ENCODE measurements at places on chromosomes 4 and X. TPM values are rescaled to one million over a fixed set of nuclear protein-coding genes. Genes with fewer than 3 reads are reported as not detected.

The CCDC149 gene
- 15.4 TPM for total RNA-seq

The FOXR2 gene
- not detected for total RNA-seq

- no peak overlapping the region for H3K4me3 ChIP-seq
- H3K36me3 ChIP-seq, result peaks cover 1% of the 10 kb centered on the region
- H3K4me1 ChIP-seq, result peaks cover 31% of the 10 kb centered on the region
- H3K27ac ChIP-seq, result no peak overlapping the region
Measured at GRCh38 chr4:2591189-2591588, 54.7 kb downstream of the FAM193A start.

GRCh38 chr4:186924723-186925122 lies 201.1 kb upstream of the FAT1 start:
- DNase-seq, result no peak
- no peak overlapping the region for H3K27ac ChIP-seq
- peaks cover 16% of the 10 kb centered on the region for H3K4me1 ChIP-seq
- H3K27me3 ChIP-seq, result no peaks in the 10 kb centered on the region
- no peak overlapping the region for H3K4me3 ChIP-seq
- H3K36me3 ChIP-seq, result no peaks in the 10 kb centered on the region

DNA sequence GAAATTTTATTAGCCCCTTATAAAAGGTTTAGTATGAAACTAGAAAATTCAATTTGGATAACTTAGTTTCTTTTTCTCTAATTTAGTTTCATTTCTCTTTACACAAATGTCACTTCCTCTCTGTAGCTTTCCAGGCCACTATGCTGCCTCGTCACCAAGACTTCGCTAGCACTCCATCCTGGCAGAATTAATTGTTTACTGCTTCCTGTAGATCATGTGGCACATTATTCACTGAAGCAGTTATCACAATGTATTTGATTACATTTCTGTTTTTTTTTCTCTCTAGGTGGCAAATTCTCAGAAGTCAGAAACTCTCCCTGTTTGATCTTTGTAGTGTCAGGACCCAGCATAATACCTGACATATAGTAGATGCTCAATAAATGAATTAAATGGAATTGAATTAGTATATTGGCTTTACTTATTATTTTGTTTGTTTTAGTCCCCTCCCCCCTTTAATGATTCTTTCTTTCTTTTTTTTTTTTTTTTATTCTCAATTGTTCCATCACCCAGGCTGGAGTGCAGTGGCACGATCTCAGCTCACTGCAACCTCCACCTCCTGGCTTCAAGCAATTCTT lies 9.3 kb upstream of the SAT1 start:
- H3K27me3 ChIP-seq, result no peaks in the 10 kb centered on the region
- H3K27ac ChIP-seq, result no peak overlapping the region
- peaks cover 7% of the 10 kb centered on the region for H3K36me3 ChIP-seq
- DNase-seq, result no peak
- H3K4me3 ChIP-seq, result no peak overlapping the region

DNA sequence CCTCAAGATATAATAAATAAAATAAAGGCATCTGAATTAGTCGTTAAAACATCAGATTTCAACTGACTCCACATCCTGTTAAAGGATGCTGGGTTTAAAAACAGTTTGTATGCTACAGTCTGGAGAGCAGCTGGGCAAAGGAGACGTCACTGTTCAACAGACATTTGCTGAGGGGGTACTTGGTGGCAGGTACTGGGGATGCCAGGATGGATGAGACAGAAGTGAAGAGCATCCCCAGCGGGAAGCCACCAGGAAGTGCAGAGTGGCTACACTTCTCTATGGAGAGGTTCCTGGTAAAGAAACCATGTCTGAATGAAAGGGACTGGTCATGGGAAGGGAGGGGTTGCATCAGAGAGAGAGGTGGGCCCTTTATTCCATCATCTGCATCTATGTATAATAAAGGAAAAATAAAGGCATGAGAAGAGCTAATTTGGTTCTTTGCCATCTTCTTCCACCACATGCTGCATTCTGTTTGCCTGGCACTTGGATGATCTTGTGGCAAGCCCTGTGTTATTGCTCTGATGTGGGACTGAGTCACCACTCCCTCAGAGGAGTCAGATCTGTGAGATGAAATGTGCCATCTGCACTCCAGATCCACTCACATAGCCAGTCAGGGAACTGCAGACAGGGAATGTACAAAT lies 145.0 kb downstream of the SOWAHB start:
- no peaks in the 10 kb centered on the region for H3K27me3 ChIP-seq
- H3K4me3 ChIP-seq, result no peak overlapping the region
- H3K36me3 ChIP-seq, result peaks cover 28% of the 10 kb centered on the region
- peak overlapping the region; percentile 59 for H3K27ac ChIP-seq

The COX7B gene
- total RNA-seq, result 344 TPM

The MAGEC3 gene
- total RNA-seq, result not detected

DNA sequence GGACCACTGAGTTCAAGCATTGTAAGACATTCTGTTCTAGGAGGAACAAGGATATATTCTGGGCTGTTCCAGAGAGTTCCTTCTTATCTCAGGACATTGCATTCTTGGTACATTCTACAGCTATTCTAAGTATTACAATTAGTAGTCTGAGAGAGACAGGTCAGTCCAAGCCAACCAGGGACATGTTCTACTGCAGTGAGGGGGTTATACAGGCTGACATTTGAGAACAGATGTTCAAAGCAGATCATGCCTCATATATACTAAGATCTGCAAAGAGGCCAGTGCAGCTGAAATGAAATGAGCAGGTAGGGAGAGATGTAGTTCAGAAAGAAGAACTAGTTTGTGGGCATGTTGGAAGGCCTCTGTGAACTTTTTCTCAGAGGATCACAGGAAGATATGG lies 142.0 kb downstream of the CENPC start:
- no peaks in the 10 kb centered on the region for H3K36me3 ChIP-seq
- H3K27me3 ChIP-seq, result no peaks in the 10 kb centered on the region
- H3K4me3 ChIP-seq, result no peak overlapping the region

The PNMA6A gene
- not detected for total RNA-seq

- no peaks in the 10 kb centered on the region for H3K4me1 ChIP-seq
- H3K4me3 ChIP-seq, result no peak overlapping the region
- H3K36me3 ChIP-seq, result no peaks in the 10 kb centered on the region
- peaks cover 32% of the 10 kb centered on the region for H3K27me3 ChIP-seq
- no peak for DNase-seq
- H3K27ac ChIP-seq, result no peak overlapping the region
Measured at GRCh38 chrX:71191248-71191647, 31.8 kb upstream of the GJB1 start.

The PRR27 gene
- not detected for total RNA-seq

The STOX2 gene
- total RNA-seq, result 1.1 TPM

- no peak for DNase-seq
- H3K4me1 ChIP-seq, result no peaks in the 10 kb centered on the region
- H3K36me3 ChIP-seq, result no peaks in the 10 kb centered on the region
- no peaks in the 10 kb centered on the region for H3K27me3 ChIP-seq
Measured at GRCh38 chrX:6159468-6159867, 69.2 kb downstream of the NLGN4X start.

DNA sequence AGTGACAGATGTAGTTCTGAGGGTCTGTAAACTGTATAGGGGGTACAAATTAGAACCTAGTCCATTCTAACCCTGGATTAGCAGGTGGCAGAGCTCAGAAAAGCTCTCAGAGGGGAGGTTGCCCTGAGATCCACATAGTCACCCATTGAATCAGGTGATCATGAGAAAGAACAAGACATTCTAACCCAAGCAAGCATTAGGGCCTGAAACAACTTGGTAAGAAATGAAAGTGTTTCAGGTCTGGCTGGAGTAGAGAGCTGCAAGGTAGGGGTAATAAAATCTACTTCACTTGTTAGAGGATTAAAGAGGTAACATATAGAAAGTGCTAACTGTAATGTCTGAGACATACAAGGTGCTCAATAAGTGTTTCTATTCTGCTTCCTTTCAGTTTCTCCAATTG lies 8.8 kb upstream of the BMP2K start:
- peaks cover 12% of the 10 kb centered on the region for H3K4me1 ChIP-seq
- H3K27me3 ChIP-seq, result no peaks in the 10 kb centered on the region
- no peak overlapping the region for H3K27ac ChIP-seq
- no peak overlapping the region for H3K4me3 ChIP-seq
- no peak for DNase-seq

DNA sequence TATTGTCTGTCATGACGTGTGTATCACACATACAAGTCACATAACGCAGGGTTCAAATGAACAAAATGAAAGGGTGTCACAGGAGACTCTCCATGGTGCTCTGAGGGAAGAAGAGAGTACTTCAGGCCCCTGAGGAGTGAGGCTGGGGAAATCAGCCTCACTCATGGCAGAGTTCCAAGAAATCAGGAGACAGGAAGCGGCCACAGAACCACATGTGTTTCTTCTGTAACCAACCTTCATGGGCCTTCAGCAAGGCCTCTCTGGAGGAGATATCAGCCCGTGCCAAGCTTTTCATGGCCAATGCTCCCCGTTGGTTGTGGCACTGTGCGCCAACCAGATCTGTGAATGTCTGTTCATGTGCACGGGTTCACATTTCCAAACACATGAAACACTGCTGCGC lies 76.0 kb downstream of the NAT8L start:
- H3K4me1 ChIP-seq, result no peaks in the 10 kb centered on the region
- H3K27ac ChIP-seq, result no peak overlapping the region
- no peaks in the 10 kb centered on the region for H3K27me3 ChIP-seq
- H3K36me3 ChIP-seq, result peaks cover 5% of the 10 kb centered on the region
- no peak overlapping the region for H3K4me3 ChIP-seq
- DNase-seq, result peak; percentile 21

The PITX2 gene
- total RNA-seq, result 0.77 TPM

- no peaks in the 10 kb centered on the region for H3K36me3 ChIP-seq
- no peaks in the 10 kb centered on the region for H3K4me1 ChIP-seq
- DNase-seq, result no peak
- H3K27ac ChIP-seq, result no peak overlapping the region
Measured at GRCh38 chr4:161540265-161540664, 623.5 kb downstream of the FSTL5 start.

GRCh38 chrX:102155806-102156179 lies at the start of gene BEX5:
BEX5 (minus strand) TSS chrX:102155977; CDS start chrX:102154265, 1,712 bp downstream.
- H3K27ac ChIP-seq, result no peak within 1 kb of the TSS
- H3K4me3 ChIP-seq, result peak within 1 kb of the TSS; percentile 65
- H3K4me1 ChIP-seq, result no peaks in the 10 kb centered on the region
- peaks cover 53% of the 10 kb centered on the region for H3K27me3 ChIP-seq
- H3K36me3 ChIP-seq, result no peaks in the 10 kb centered on the region
- peak; percentile 12 for DNase-seq

DNA sequence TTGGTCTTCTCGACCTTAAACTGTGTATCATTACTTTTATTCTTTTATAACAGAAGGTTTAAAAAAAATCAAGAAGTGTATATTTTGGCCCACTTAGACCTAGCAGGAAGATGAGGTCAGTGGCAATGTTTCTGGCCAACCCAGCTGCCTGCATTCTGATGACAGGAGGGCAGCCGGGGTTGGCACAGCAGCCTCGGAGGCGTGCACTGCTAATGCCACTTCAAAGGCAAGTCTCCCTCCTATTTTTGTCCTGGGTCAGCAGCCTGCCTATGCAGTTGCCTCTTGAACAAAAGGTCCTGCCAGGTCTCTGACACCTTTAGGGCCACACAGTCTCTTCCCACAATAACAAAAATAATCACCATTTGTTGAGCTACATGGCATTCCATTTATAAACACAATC lies 89.4 kb upstream of the MYOZ2 start:
- peaks cover 9% of the 10 kb centered on the region for H3K4me1 ChIP-seq
- no peaks in the 10 kb centered on the region for H3K27me3 ChIP-seq
- H3K4me3 ChIP-seq, result no peak overlapping the region
- H3K36me3 ChIP-seq, result no peaks in the 10 kb centered on the region
- DNase-seq, result no peak
- H3K27ac ChIP-seq, result no peak overlapping the region

DNA sequence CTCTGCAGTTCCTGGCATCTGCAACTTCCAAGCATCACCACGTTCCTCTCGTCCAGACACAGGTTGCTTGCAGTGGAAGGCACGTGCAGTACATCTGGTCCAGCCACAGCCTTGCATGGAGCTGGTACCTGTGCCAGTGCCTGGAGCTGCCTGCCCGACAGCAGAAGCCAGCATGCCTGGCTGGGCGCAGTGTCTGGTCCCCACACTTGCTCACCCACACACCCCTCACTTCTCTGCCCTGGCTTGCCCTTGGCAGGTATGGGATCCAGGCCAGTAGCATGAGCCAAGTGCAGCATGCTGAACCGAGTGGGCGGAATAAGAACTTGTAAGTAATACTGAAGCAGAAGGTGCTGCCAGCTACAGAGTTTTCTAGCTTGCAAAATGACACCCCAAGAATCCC lies 39.9 kb downstream of the SH3BGRL start:
- peaks cover under 1% of the 10 kb centered on the region for H3K36me3 ChIP-seq
- no peaks in the 10 kb centered on the region for H3K27me3 ChIP-seq
- no peak overlapping the region for H3K27ac ChIP-seq
- no peak overlapping the region for H3K4me3 ChIP-seq
- H3K4me1 ChIP-seq, result no peaks in the 10 kb centered on the region
- peak; percentile 17 for DNase-seq

GRCh38 chrX:24498181-24498580 lies 33.1 kb downstream of the PDK3 start:
- no peaks in the 10 kb centered on the region for H3K4me1 ChIP-seq
- no peak overlapping the region for H3K27ac ChIP-seq
- DNase-seq, result peak; percentile 26
- peaks cover 38% of the 10 kb centered on the region for H3K27me3 ChIP-seq
- H3K4me3 ChIP-seq, result no peak overlapping the region

- H3K27me3 ChIP-seq, result peaks cover 33% of the 10 kb centered on the region
- peaks cover 62% of the 10 kb centered on the region for H3K36me3 ChIP-seq
- no peak overlapping the region for H3K27ac ChIP-seq
- peak; percentile 51 for DNase-seq
Measured at GRCh38 chrX:45743081-45743533, 542.4 kb upstream of the DIPK2B start.

The KIT gene
- not detected for total RNA-seq

DNA sequence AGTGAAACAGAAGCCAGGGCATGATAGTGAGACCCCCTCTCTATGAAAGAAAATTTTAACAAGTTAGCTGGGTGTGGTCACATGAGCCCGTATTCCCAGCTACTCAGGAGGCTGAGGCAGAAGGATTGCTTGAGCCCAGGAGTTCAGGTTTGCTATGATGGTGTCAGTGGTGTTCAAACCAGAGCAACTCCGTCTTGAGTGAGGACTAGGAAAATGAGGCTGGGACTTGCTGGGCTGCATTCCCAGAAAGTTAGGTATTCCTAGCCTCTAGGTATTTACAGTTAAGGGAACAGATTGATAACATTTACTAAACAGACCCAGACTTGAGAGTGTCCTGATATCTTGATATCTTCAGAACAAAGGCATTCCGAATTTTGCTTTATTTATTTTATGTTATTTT lies 37.0 kb upstream of the NOCT start:
- no peaks in the 10 kb centered on the region for H3K27me3 ChIP-seq
- H3K36me3 ChIP-seq, result no peaks in the 10 kb centered on the region
- H3K4me3 ChIP-seq, result no peak overlapping the region
- peaks cover 5% of the 10 kb centered on the region for H3K4me1 ChIP-seq
- no peak overlapping the region for H3K27ac ChIP-seq

GRCh38 chr4:146368209-146368608 lies 153.5 kb downstream of the SLC10A7 start:
- no peak overlapping the region for H3K27ac ChIP-seq
- H3K36me3 ChIP-seq, result no peaks in the 10 kb centered on the region
- no peaks in the 10 kb centered on the region for H3K4me1 ChIP-seq
- no peak overlapping the region for H3K4me3 ChIP-seq
- no peak for DNase-seq
- H3K27me3 ChIP-seq, result no peaks in the 10 kb centered on the region

The PAGE2 gene
- total RNA-seq, result not detected

The IRS4 gene
- not detected for total RNA-seq
